Adrenal gland (tissue), 19 donors: ENCODE measurements at places on chromosomes 16 and 17.

- H3K4me1 ChIP-seq = no peaks in the 10 kb centered on the region
- DNase-seq = no peak
- H3K4me3 ChIP-seq = no peak overlapping the region
- H3K36me3 ChIP-seq = no peaks in the 10 kb centered on the region
- no peaks in the 10 kb centered on the region for H3K27me3 ChIP-seq
Measured at GRCh38 chr16:13244770-13245169, 343.4 kb downstream of the SHISA9 start.

DNA sequence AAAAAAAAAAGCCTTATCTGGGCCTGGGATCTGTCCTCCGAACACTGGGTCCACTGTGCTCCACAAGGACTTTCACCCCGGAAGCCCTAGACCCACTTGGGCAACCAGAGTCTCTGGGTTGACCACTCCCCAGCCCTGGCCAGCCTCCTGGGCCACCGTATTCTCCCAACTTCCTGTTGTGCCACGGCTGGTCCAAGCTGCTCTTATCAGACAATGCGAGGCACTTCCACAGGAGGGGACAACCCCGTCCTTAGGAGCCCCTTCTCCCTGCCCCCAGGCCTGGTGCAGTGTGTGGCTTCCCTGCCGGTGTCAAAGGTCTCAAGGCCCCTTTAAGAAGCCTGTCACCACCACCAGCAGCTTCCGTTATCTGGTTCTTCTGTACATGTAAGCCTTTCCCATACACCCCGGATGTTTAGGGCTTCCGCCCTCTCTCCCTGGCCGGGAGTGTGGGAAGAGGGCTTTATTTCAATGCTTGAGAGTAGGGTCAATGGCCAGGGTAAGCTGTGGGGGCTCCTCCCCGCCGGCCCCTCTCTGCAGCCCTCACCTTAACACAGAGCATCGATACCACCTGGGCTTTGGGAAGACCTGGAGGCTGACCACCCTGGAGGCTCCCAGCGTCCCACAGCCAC lies 313.0 kb downstream of the SEC14L1 start:
- H3K27ac ChIP-seq = peak overlapping the region; percentile 42
- H3K4me3 ChIP-seq = peak overlapping the region; percentile 13
- peaks cover 32% of the 10 kb centered on the region for H3K4me1 ChIP-seq
- no peak for DNase-seq
- no peaks in the 10 kb centered on the region for H3K27me3 ChIP-seq
- H3K36me3 ChIP-seq = no peaks in the 10 kb centered on the region

DNA sequence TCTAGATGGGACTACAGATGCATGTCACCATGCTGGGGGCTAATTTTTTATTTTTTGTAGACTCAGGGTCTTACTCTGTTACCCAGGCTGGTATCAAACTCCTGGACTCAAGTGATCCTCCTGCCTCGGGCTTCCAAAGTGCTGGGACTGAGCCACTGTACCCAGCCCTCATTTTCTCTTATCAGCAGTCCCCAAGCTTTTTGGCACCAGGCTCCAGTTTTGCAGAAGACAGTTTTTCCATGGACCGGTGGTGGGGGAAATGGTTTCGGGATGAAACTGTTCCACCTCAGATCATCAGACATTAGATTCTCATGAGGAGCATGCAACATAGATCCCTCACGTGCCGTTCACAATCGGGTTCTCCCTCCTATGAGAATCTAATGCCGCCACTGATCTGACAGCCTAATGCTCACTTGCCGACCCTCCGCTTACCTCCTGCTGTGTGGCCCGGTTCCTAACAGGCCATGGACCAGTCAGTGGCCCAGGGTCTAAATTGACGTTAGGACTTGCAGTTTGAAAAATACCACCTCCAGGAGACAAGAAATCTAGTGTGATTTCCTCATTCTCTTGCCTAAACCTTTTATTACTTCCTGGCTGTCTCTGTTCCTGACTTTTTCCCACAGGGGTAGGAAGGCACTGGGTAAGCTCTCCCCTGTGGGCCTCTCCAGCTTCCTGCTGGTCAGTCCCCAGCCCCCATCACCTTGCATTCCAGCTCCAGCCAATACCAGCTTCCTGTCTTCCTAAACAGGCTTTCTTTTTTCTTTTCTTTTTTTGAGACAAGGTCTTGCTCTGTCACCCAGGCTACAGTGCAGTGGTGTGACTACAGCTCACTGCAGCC lies 9.3 kb upstream of the CNP start:
- H3K27ac ChIP-seq = no peak overlapping the region
- DNase-seq = no peak

DNA sequence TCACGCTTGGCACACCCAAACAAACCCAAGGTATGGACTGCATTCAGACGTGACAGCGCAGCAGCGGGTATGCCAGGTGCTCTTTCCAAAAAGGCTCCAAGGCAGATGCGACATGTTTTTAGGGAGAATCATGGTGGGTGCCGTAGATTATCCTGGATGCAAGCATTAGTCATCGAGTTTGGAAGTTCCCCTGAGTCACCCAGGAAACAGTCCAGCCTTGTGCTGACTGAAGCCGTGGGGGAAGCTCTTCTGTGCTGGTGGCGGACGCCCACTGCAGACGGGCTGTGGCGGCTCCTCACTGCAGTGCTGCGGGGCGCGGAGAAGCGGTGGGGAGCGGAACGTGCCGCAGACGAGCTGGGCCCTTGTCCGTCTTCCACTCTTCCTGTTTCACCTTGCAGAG lies 13.9 kb downstream of the JPT2 start:
- H3K27ac ChIP-seq = peak overlapping the region; percentile 31
- H3K4me1 ChIP-seq = no peaks in the 10 kb centered on the region

DNA sequence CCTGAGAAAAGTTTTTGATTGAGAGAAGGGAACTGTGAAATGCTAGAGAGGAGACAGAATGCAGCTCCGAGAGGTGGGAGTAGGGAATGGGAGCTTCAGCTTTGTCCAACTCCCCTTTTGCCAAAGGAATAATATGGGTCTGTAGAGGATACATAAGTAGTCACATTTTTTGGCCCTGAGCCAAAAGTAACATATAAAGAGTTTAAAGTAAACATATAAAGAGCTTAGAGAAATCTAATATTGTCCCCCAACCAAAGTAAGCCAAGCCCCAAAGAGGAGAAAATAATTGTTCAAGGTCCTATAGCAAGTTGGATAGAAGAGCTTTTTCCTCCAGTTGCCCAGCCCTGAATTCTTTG lies 215.1 kb downstream of the TMEM114 start:
- H3K36me3 ChIP-seq = no peaks in the 10 kb centered on the region
- DNase-seq = no peak
- no peaks in the 10 kb centered on the region for H3K4me1 ChIP-seq
- no peak overlapping the region for H3K4me3 ChIP-seq

DNA sequence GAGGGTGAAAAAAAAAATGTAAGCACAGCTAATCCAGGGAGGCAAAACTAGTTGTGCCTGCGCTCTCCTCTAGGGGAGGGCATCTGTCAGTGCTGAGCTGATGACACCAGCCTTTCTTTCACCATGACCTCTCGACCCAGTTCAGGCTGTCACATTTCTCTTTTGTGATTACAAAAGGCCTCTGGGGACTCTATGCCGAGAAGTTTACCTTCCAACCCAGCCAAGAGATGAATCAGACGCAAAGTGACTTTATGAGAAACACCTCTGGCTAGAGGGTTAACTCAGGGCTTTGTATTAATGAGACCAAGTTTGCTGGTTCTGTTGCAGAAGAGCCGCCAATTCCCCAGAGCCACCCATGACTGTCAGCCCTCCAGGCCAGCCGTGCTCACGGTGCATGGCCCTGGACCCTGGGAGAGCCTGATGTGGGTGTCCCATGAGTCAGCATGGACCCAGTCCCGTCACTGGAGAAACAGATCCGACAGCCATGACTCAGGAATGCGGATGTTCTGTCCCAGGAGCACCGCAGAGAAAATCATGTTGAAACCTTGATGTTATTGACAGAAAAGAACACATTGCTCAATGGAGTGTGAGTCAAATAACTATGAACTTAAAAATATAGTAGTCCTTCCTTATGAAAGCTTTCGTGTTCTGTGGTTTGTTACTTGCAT lies 437.2 kb downstream of the HS3ST3B1 start:
- H3K27ac ChIP-seq = peak overlapping the region; percentile 75
- no peaks in the 10 kb centered on the region for H3K36me3 ChIP-seq

DNA sequence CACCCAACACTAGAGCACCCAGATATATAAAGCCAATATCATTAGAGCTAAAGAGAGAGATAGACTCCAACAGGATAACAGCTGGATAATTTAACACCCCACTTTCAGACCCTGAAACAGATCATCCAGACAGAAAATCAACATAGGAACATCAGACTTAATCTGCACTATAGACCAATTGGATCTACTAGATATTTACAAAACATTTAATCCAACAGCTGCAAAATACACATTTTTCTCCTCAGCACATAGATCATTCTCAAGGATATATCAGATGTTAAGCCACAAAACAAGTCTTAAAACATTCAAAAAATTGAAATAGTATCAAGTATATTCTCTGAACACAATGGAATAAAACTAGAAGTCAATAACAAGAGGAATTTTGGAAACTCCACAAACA lies 4.1 kb upstream of the CCL13 start:
- peaks cover 2% of the 10 kb centered on the region for H3K27me3 ChIP-seq
- DNase-seq = no peak
- H3K4me1 ChIP-seq = peaks cover 17% of the 10 kb centered on the region
- no peaks in the 10 kb centered on the region for H3K36me3 ChIP-seq

DNA sequence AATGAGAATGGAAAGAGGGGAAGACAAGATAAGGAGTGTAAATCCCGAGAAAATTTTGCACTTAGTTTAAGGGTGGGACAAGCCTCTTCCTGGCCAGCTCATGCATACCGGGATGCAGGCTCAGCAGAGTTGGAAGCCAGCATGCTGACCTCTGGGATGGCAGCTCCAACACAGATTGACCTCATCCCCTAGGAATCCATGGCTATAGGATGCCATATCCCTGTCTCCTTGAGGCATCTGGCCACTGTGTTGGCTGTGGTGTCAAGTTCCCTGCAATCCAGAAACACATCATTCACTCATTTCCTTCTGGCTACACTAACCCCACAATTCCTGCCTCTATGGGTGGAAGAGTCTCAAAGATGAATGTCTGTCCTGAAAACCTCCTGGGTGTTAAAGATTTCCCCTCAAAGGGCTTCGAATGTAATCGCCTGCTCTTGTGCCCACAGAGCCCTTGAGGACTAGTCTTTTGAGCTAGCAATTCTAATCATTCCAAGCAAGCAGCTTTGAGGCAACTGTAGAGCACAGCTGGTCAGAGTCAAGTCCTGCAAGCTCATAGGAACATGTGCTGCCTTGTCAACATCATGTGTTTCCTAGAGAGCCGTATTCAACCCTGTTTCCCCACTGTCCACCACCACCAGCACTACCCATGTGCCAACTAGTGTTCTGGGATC lies 141.4 kb downstream of the PMP22 start:
- H3K36me3 ChIP-seq = no peaks in the 10 kb centered on the region
- no peaks in the 10 kb centered on the region for H3K4me1 ChIP-seq
- no peak overlapping the region for H3K27ac ChIP-seq

DNA sequence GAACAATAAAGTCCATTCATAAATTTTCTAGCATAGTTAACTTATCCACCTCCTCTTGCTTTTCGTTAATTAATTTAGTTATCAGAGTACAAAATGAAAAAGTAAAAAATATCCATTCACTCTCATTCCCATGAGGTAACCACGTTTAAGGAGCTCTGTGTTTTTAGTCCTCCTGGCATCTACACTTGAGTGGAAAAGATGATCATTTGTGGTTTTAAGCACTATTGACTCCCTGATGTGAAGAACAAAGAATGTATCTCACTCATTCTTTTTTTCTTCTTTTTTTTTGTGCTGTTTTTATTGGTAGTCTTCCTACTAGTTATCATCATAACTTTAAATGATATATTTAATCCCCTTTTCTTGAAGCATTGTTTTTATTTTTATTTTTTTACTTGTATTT lies 26.1 kb downstream of the QPRT start:
- H3K27me3 ChIP-seq = no peaks in the 10 kb centered on the region
- H3K4me3 ChIP-seq = no peak overlapping the region
- no peak overlapping the region for H3K27ac ChIP-seq
- no peaks in the 10 kb centered on the region for H3K4me1 ChIP-seq
- no peaks in the 10 kb centered on the region for H3K36me3 ChIP-seq

- no peak overlapping the region for H3K4me3 ChIP-seq
- DNase-seq = no peak
- no peaks in the 10 kb centered on the region for H3K4me1 ChIP-seq
- no peaks in the 10 kb centered on the region for H3K27me3 ChIP-seq
- no peak overlapping the region for H3K27ac ChIP-seq
Measured at GRCh38 chr16:47374629-47375028, 86.2 kb downstream of the ITFG1 start.

GRCh38 chr16:87575027-87575804 lies 27.1 kb upstream of the JPH3 start:
- no peaks in the 10 kb centered on the region for H3K27me3 ChIP-seq
- no peak for DNase-seq
- H3K36me3 ChIP-seq = no peaks in the 10 kb centered on the region
- H3K4me1 ChIP-seq = no peaks in the 10 kb centered on the region
- H3K27ac ChIP-seq = no peak overlapping the region
- no peak overlapping the region for H3K4me3 ChIP-seq

DNA sequence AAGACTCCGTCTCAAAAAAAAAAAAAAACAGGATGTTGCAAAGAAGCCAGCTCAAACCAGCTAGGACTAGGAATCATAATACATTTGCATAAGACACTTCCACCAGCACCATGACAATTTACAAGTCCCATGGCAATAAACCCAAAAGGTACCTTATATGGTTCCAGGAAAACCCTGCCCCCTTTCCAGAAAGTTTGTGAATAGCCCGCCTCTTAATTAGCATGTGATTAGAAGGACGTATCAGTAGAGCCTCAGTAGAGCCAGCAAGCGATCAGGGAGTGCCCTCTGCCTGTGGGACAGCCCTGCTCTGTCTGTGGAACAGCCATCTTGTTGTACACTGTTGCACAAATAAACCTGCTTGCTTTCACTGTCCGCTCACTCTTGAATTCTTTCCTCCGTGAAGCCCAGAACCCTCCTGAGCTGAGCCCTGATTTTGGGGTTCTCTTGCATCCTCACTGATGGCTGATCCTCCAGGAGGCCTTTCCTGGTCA lies 14.0 kb downstream of the NUPR1 start:
- peaks cover 26% of the 10 kb centered on the region for H3K4me1 ChIP-seq
- no peak overlapping the region for H3K27ac ChIP-seq
- no peaks in the 10 kb centered on the region for H3K36me3 ChIP-seq
- H3K4me3 ChIP-seq = no peak overlapping the region
- no peak for DNase-seq
- H3K27me3 ChIP-seq = no peaks in the 10 kb centered on the region
